HEK293T (cell line): ENCODE measurements at places on chromosomes 6 and 20.

- no peak for DNase-seq
These were observed 336.3 kb downstream of the TFAP2A start for GRCh38 chr6:10078581-10078980.

- no peak for DNase-seq
These were observed 422.7 kb downstream of the NKAIN2 start for GRCh38 chr6:124226396-124226795.

- no peak for DNase-seq
These were observed 32.2 kb downstream of the ILRUN start for GRCh38 chr6:34664256-34664971.

DNA sequence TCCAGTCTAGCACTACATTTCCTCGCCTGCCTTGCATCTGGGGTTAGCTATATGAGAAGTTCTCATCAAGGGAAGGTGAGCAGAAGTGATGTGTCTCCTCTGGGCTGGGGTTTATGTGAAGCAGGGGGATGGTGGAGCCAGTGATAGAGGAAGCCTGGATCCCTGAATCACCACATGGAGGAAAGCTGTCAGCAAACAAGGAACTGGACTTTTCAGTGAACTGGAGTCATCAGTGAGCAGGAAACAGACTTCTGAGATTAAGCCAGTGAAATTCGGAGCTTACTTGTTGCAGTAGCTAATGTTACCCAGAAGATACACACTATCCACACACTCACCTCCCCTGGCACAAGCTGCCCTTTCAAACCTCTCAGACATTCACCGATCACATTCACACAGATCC is 13.4 kb upstream of the TOX2 start:
- DNase-seq = no peak

GRCh38 chr6:155275808-155276480 is 12.1 kb downstream of the CLDN20 start:
- DNase-seq = no peak

DNA sequence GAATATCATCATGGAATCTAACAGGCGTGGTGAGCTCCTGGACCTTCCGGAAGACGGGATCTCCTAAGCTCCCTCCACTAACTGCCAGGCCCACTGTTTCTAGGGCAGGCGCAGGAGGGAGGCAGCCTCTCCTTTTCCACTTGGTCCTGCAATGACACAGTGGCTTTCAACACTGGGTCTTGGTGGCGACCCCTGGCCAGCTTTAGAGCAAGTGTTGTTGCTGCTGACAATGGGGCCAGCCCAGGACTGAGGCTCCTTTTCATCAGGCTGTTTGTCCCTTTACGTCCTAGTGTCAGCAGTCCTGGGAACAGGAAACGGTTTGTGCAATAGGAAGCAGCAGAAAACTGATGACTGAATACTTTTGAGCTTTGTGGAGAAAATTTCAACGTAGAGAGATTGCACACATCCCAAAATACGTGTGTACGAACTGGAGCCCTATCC is 9.7 kb upstream of the QKI start:
- no peak for DNase-seq

DNA sequence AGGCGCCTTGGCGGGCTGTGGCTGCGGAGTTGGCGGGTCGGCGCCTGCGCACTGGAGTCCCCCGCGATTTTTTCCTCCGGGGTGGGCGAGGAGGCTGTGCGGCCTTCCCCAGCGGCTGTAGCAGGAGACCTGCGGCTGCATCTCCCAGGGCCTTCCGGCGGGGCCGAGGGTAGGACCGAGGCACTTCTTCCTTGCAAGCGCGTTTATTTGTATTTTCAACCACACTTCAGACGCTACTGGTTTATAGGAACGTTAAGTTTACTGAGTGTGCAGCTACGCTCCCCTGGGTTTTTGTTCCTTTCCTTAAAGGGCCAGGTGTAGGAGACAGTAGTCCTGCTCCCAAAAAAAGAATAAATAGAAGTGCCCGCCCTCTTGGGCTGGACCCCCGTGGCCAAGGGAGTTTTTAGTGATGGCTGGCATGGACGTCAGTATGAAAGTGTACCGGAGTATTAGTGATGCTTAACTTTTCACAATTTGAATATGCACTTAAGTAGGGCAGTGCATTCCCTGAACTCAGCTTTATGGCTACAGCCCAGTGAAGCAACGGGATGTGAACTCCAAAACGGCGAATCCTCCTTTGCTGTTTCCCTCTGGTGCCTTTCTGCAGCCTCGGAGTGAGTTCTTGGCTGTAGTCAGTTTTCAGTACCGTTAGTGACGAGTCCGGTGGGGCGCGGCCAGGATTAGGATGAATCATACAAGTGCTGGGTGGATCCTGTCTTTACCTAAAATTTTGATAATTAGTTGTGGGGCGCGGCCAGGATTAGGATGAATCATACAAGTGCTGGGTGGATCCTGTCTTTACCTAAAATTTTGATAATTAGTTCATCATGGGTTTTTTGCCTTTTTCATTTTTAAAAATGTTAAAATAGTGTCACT is 1.0 kb upstream of the FBXO5 start:
- DNase-seq = peak; percentile 97

- DNase-seq = no peak
These were observed 1.7 kb upstream of the FBXO5 start for GRCh38 chr6:152984513-152984872.

DNA sequence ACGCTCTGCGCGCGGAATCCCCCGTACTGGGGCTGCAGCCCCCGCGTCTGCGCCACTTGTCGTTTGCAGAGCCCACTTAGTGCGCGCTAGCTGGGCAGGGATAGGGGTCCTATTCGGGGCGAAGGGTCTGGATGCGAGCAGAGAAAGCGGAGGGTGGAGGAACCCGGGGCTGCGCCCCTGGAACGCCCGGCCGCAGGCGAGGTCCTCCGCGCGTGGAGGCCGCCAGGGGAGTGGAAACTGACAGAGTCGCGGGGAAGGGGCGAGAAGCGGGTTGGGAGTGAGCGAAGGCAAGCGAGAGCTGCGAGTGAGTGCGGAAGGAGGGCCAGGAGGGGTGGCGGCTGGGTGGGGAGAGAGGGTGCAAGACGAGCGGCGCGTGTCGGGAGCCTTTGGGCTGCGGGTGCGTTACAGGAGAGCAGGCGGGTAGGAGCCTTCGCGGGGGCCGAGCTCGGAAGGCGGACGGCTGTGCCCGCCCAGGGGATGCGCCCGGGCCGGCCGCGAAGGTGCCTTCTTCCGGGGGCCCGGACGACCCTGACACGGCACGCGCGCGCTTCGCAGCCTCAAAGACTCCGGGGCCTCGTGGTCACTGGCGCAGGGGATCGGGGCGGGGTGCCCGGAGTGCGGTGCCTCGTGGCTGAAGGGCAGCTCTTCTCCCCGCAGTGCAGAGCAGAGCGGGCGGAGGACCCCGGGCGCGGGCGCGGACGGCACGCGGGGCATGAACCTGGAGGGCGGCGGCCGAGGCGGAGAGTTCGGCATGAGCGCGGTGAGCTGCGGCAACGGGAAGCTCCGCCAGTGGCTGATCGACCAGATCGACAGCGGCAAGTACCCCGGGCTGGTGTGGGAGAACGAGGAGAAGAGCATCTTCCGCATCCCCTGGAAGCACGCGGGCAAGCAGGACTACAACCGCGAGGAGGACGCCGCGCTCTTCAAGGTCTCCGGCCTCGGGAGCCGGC is 1.2 kb downstream of the IRF4 start:
- no peak for DNase-seq

- no peak for DNase-seq
These were observed 97.3 kb downstream of the RCAN2 start for GRCh38 chr6:46393940-46394337.

DNA sequence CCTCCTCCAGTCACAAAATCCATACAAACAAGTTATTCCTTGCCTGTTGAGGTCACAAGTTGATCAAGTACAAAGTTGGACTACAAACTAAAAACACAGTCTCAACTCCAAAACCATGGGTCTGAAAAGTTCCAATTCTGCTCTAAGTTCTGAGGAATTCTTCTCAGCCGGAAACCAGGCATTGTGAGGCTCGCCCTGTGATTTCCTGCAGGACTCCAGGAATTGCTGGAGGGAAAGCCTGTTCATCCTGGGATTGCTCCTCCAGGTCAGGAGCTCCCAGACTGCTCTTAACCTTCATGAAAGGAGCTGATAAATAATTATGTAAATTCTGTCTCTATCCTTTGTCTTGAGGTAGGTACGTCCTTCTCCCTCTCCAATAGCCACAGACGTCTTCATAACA is 8.5 kb downstream of the TRAM2 start:
- DNase-seq = no peak

GRCh38 chr6:28205879-28206278 is 19.2 kb upstream of the ZSCAN9 start:
- no peak for DNase-seq

- no peak for DNase-seq
These were observed 234.4 kb downstream of the LAMA2 start for GRCh38 chr6:129117355-129117754.

DNA sequence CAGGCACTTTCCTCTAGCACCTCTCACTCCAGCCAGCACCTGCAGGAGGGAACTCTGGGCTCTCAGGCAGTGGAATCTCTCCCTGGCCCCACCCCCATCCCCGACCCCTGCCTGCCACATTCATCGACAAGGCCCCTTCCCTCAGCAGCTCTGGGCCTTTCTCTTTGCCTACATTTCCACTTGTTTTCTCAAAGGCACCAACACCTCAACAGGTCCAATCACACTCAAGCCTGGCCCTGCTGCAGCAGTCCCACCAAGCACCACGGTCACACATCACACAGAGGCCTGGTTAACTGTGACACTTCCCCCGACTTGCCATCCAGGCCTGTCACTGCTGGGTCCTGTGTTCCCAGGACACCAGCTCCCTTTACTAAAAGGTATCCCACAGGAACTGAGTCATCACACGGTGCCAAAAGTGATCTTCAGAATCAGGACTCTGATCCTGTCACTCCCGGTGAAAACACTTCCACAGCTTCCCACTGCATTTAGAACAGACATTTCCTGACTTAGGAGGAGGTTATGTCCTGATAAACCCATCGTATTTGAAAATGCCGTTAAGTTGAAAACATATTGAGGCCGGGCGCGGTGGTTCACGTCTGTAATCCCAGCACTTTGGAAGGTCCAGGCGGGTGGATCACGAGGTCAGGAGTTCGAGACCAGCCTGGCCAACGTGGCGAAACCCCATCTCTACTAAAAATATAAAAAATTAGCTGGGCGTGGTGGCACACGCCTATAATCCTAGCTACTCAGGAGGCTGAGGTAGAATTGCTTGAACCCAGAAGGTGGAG is 54.9 kb downstream of the MYH7B start:
- no peak for DNase-seq

GRCh38 chr6:33014841-33015634 is 5.6 kb upstream of the HLA-DOA start:
- peak; percentile 72 for DNase-seq

DNA sequence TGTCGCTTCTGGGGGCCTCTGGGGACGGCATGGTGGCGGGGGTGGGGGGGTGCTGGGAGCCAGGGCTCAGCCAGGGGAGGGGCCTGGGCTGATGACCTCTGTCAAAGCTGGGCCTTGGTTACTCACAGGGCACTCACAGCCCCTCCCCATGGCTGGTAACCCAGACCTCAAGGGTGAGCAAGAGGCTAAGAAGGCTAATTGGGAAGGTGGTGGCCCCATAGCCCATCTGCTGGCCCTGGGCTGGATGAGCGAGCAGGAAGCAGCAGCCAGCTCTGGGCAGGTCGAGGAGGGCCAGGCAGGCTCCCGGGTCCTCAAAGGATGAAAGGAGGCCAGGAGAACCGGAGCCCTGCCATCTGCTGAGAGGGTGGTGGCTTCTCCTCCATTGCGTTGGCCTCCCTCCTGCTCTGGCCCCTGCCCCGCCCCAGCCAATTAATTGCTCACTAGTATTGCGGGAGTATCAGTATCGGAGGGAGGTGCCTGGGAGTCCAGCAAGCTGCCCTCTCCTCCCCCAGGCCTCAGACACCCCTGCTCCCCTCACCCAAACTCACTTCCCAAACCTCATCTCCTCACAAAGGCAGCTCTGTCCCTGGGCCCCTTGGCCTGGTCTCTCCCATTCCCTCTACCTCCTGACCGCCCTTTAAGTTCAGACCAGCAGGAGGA is 1.0 kb upstream of the CDSN start:
- DNase-seq = no peak

DNA sequence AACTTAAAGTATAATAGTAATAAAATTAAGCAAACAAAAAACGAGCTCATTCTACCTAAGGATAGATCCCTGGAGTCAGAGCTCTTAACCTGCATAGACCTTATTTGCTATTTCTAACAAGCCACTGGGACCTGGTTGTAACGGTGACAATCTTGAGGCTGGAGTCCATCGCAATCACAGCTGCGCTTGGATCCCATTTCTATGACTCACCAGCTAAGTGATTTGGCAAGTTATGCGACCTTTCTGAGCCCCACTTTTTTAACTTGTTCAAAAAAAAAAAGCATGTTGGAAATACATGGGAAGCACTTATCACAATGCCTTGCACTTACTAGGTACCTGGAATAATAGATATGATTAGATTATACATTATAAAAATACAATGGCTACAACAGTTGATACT is 389.5 kb upstream of the CDH4 start:
- no peak for DNase-seq

DNA sequence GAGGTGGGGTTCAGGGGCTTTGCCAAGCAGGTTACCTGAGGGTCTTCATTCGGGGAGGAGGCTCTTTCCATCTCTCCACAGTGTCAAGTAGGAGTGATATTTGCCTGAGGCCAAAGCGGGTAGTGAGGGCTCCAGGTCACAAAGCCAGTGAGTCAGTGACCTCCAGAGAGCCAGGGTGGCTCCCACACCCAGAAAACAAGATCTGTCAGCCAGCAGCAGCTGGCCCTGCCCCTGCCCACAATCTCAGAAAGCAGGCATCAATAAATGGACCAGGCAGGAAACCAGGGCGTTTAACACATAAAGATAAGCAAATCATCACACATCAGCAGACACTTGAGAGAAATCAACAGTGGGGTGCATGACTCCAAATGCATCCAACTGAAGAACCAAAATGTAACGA is 250.8 kb downstream of the CDH26 start:
- no peak for DNase-seq

DNA sequence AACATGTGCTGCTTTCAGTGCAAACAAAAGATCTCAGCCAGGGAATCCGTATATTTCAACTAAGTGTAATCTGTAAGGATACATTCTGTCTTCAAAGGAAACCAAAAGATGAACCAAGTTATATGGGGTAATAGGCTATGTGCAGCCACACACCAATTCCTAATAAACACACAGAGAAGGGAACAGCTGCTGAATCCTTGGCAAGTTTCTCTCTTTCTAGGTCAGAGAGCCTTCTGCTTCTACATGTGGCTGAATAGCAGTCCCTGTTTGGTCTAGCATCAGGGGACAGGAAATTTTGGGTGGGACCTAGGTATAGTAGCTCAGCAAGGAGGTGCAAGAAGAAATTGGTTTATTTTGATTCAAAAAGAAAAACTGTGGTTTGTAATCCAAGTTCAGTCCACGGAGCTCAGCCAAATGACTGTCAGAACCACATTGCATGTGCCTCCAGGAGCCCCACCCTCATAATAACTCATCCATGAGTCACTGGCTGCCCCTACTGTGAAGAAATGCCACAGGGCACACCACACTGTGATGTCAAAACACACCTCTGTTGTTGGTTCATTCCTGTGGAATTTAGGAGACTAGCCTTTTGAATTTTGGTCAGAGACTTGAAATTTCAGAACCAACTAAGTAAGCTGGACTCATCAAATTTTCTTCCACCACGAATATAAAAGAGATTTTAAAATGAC is 21.1 kb downstream of the SPTLC3 start:
- no peak for DNase-seq

GRCh38 chr6:25280344-25281074 is 1.3 kb downstream of the CARMIL1 start:
- no peak for DNase-seq
